ENCODE measurements at places on chromosomes 4 and X.

DNA sequence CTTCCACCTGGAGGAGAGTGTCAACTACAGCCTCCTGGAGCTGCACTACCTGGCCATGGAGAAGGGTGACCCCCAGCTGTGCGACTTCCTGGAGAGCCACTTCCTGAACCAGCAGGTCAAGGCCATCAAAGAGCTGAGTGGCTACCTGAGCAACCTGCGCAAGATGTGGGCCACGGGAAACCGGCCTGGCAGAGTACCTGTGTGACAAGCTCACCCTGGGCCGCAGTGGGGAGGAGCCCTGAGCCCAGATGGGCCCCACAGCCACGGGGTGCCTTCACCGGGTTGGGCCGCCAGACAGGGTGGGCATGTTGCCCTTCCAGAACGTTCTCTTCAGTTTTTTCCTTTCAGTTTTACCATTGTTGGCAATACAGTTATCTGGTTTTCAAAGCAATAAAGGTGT is 15.2 kb upstream of the FAM47A start:
- H3K4me1 ChIP-seq = no peaks in the 10 kb centered on the region
- H3K36me3 ChIP-seq = no peaks in the 10 kb centered on the region
- no peak overlapping the region for H3K27ac ChIP-seq
- no peak overlapping the region for H3K4me3 ChIP-seq
- DNase-seq = no peak

DNA sequence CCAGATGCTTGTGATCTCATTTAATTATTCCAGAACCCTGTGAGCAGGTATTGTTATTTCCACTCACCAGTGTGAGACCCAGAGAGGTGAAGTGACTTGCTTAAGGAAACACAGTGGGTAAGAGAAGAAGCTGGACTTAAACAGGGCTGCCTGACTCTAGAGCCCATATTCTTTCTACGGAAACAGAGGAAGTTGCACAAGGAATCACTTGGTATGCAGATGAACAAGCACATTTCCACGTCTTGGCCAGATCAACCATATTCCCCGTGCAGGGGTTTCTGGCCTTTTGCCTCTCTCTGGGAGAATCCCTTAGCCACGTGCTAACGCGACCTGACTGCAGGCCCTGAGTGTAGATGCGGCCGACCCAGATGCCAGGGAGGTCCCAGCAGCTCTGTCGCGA is 195.5 kb upstream of the ATP6AP2 start:
- H3K27me3 ChIP-seq = peaks cover 2% of the 10 kb centered on the region
- no peaks in the 10 kb centered on the region for H3K36me3 ChIP-seq
- no peak overlapping the region for H3K4me3 ChIP-seq
- H3K4me1 ChIP-seq = peaks cover 17% of the 10 kb centered on the region

GRCh38 chrX:101785142-101785541 is 125.5 kb upstream of the ARMCX2 start:
- H3K4me1 ChIP-seq = no peaks in the 10 kb centered on the region
- H3K27ac ChIP-seq = no peak overlapping the region
- H3K36me3 ChIP-seq = no peaks in the 10 kb centered on the region
- H3K4me3 ChIP-seq = no peak overlapping the region
- no peaks in the 10 kb centered on the region for H3K27me3 ChIP-seq
- DNase-seq = no peak

- no peaks in the 10 kb centered on the region for H3K36me3 ChIP-seq
- no peaks in the 10 kb centered on the region for H3K4me1 ChIP-seq
- DNase-seq = no peak
- H3K27ac ChIP-seq = no peak overlapping the region
- H3K27me3 ChIP-seq = peaks cover 7% of the 10 kb centered on the region
These were observed 76.4 kb downstream of the EGF start for GRCh38 chr4:109989044-109989443.

DNA sequence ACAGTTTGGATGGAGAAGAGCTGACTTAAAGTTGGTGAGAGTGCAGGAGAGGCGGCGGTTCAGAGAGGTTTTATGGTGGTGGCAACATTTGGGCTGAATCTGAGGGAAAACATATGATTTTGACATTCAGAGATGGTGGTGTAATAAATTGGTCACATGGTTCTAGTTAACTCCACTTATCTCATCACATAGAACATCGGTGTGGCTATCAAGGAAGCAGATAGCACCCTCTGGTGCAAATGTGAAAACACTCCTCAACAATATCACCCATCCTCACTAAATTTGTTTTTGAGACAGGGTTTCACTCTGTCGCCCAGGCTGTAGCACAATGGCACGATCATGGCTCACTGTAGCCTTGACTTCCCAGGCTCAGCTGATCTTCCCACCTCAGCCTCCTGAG is 28.8 kb downstream of the SUPT20HL2 start:
- H3K4me1 ChIP-seq = peaks cover 48% of the 10 kb centered on the region
- no peak overlapping the region for H3K4me3 ChIP-seq
- DNase-seq = no peak
- no peak overlapping the region for H3K27ac ChIP-seq
- no peaks in the 10 kb centered on the region for H3K36me3 ChIP-seq
